ENCODE measurements at places on chromosomes 7 and 10. TPM values are rescaled to one million over a fixed set of nuclear protein-coding genes. Genes with fewer than 3 reads are reported as not detected.

DNA sequence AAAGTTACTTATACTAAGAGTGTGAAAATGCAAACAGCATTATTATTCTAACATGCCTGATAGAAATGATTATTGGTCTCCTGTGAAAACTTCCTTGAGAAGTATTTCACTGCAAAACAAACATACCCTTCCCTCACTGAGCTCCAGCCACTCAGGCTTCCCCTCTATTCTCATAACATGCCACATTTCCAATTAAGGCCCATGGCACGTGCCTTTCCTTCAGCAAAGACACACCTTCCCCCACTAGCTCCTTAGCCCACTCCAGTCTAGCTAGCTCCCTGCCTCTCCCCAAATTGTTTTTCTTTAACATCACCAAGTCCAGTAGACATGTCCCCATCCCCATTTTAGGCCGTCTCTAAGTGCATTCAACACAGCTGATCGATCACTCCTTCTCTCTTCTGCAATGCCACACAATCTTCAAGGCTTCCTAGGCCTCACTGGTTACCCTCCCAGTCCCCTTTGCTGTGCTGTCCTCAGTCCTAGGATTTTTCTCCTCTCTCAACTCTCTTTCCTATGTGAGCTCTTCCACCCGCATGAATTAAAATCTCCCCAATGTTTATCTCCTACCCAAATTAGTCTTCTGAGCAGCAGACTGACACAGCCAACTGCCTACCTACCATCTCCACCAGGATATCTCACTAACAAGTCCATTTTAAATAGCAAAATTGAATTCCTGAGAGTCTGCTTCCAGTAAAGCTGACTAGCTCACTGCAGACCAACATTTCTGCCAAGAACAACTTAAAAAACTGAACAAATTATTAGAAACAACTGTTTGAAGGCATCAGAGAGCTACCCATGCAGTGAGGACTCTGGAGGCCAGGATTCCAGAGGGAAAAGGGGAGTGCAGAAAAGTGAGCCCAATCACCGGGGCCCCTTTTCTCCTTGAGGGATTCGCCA lies 11.9 kb downstream of the CYTH3 start:
- DNase-seq: no peak

GRCh38 chr7:12028508-12028907 lies 182.6 kb upstream of the TMEM106B start:
- no peak for DNase-seq

- no peak for DNase-seq
These were observed 217.1 kb downstream of the DIP2C start for GRCh38 chr10:472241-472910.

Gene SEMA3D
- total RNA-seq: 18.1 TPM

DNA sequence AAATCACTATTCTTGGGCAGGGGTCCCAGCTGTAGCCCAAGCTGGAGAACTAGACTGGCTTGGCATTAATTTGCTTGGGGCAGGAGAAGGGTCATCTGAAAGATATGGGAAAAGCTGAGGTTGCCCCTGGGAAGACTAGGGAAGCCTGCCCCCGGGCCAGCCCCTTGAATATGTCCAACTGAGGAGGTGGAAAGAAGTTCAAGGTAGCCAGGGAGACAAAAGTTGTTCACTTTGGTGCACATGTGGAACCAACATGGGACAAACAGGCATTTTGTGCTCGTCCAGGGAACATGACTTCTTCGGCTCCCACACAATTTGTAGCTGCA lies 1.4 kb upstream of the LRRC61 start:
- no peak for DNase-seq

DNA sequence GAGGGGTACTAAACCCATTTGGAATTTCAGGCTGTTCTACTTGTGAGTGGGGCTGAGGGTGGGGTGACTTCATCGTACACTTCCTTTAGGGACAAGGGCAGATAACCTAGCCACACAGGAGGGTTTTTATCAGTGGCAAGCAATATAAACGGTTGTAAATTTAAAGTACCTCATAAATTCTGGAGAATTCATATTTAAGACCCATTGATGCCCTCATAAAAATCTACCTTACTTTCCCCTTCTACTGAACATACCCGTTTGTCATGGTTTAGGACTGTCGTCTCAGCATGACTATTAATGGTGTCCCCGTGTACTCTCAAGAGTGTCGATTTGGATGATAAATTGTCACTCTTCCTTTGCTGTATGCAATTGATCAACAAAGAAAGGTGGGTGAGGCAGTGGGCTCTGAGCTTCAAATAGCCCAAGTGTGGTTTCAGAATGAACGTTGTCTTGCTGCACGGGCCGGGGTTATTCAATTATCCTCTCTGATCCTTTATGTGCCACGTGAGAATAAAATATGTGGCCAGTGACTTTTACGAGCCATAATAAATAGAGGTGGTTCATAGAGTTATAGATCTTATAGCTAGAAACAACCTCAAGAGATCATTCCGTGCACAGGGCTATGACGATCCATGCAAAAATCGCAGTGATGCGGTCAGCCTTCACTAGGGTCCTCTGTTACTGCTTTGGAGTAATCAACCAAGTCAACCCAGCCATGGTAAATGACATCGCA lies 82.2 kb downstream of the FAM107B start:
- no peak for DNase-seq

Gene NPC1L1
- total RNA-seq: not detected

DNA sequence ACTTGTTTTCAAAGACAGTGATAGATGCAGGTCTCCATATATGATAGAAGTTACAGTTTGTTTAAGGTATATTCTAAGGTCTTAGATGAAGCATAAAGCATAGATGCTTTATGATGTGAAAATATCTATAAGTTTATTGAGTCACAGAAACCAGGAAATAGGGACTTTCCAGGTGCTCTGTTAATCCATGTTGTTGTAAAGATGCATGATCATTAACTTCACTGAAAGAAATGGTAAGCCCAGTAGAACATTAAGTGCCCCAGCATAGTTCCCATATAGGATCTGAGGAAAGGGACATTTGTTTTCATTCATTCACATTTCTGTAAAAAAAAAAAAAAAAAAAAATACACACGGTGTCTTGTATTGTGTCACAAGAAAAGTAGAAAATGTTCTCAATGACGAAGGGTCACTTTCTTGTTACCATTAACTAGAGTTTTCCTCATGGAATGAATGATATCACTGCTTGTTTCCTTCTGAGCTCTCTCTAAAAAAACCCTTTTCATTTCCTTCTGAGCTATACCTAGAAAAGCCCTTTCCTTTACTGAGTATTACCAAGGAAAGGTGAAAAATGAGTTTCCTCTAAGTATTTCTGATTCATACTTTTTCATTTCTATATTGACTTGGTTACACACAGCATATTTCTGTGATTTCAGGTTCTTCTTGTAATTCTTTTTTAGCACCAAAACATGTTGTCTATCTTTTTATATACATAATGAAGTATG lies 105.2 kb downstream of the MACC1 start:
- DNase-seq: no peak

Gene GNGT1
- not detected for total RNA-seq

GRCh38 chr7:27873981-27874957 lies 134.3 kb downstream of the TAX1BP1 start:
- DNase-seq: no peak

DNA sequence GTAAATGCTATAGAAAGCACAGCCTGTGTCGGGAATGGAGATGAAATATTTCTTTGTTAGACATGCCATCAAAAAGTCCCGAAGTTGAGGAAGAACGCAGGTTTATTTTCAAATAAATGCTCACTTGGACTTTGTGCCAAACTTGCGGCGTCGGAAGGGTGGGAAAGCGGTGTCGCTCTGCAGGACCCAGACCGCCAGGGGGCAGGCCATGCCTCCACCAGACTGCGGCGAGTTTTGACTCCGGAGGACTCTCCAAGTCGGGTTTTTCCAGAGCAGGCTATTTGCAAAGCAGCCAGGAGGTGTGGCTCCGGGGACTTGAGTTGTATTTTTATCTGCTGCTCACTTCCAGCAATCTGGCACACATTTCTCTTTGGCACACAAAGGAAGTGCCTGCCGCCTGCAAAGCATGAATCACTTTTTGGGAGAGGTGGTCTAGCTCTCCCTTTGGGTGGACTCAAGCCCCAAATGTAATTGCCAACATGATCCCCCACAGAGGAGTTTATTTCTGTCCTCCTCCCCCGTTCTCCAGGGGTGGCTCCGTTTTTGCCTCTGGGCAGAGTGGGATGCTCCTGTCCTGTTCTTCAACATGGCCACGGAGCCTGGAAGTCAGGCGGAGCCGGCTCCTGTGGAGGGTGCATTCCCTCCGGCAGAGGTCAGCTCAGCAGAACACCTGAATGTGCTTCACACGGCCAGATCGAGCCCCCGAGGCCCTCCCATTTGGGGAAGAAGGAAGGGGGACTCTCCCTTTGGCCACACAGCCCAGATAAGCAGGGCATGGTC lies 82.3 kb upstream of the GPR26 start:
- peak; percentile 92 for DNase-seq

DNA sequence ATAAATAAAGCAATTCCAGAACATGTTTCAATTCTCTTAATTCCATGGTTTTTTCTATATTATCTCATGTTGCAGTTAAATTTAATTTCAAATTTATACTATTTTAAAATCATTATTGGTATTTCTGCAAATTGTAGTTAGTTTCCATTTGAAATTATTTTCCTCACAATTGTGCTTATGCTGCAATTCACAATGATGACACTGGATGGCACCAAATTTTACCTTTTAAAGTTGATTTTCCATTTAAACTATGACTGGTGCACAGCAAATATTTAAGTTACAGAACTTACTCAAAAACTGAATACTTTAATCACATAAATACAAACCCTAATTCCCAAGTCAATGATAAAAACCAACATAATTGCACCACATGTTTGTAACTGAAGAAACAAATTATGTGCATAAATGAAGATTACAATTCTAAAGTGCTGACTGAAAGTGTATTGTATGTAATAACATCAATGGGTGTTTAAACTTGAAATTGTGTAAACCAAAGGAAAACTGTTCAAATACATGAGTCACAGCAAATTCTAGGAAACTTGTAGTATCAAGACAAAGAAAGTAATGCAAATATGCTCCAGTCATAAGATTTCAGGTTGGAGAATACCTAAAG lies 75.3 kb upstream of the AASS start:
- peak; percentile 60 for DNase-seq

- no peak for DNase-seq
These were observed 23.0 kb downstream of the TOMM7 start for GRCh38 chr7:22799633-22800032.

DNA sequence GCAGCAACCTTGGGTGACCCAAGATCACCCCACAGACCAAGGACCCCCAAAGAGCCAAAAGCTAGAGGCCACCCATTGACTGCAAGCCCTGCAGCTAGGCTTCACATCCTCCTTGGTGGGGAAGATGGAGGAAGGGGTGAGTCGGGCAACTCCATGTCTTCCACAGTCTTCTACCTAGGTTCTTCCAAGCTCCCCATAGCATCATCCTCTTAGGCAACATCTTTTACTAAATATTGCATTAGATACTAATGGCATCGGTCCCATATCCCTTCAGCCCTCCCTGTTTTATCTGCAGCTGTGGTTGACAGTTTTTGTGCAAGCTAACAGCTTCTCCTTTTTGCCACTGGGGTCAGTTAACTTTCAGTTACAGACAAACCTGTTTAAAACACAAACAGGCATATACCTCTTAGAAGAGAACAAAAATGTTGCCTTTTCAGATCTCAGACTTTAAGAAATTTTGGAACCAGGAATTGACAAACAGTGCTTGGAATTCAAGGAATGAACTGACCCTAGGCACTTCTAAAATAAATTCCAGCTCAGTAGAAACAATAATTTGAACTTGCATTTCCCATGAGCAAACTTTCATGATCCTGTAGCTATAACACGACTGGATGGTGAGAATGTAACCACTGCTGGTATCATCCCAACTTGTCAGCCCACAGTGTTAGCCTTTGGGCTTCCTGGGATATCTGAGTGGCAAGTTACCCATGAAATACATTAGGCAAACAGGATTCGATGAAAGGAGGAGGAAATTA lies 33.9 kb upstream of the MSMB start:
- DNase-seq: no peak

Gene LEP
- total RNA-seq: not detected

DNA sequence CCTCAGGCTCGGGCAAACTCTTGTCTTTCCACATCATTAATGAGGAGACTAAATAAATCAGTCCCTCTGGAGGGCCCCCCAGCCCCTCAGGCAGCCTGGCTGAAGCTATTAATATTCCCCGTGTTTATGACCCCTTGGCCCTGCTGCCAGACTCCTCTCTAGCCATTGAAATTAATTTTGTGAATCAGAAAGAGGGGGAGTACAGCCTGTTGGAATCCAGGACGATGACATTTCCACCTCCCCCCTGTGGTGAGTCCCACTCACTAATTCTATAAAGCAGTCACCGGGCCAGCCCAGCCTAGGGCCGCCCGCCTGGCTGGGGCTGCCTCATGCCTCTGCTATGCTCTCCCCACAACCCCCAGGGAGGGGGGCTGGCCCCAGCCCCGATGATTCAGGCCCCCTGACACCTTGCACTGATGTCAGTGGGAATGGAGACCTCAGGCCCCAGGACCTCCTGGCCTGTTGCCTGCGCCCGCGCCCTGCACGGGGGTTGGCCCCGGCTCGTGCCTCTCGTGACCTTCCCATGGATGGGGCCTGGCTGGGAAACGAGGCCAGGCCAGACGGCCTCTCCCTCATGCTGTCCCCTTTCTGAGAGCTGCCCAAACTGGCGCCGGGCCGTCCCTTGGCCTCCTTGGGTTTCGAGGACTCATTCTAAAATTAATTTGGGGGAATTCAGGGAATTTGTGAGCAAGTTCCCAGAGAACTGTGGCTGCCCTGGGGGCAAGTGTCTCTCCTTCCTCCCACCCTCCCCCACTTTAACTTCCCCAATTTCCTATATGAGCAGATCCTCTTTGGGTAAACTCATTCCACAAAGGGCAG lies 34.0 kb downstream of the TMEM270 start:
- peak; percentile 54 for DNase-seq

GRCh38 chr7:143257501-143257900 lies 5.7 kb upstream of the GSTK1 start:
- no peak for DNase-seq

DNA sequence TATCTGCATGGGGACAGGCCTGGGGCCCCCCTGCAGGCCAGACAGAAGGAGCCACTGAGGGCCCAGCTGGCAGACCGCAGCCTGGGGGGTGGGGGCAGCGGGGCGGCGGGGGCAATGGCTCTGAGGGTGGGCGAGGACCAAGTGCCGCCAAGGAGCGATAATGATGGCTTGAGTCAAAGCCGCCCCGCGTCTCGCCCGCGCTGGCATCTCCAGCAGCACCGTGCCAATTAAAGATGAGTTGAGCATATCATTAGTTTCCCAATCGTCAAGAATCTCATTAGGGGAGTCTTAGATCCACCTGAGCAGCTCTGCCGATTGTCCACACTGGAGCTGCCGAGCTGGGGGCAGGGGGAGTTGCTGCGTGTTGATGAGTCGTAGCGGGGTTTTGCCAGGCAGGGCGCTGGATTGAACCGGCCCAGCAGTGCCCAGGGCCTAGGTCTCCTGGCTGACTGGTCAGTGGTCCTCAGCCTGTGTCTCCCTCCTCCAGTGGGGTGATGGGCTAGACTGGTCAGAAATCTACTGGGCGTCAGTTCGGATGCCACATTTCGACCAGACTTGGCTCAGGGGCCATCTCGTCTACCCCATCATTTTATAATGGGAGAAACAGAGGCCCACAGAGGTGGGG lies 41.0 kb upstream of the PSMG3 start:
- no peak for DNase-seq
